Naive thymus-derived CD8-positive, alpha-beta T cell (primary cell): ENCODE measurements at places on chromosomes 6 and 20. TPM values are rescaled to one million over a fixed set of nuclear protein-coding genes. Genes with fewer than 3 reads are reported as not detected.

GRCh38 chr6:34238585-34239499 lies 2.2 kb downstream of the HMGA1 start:
- DNase-seq = no peak

Gene SSTR4
- not detected for polyA plus RNA-seq

DNA sequence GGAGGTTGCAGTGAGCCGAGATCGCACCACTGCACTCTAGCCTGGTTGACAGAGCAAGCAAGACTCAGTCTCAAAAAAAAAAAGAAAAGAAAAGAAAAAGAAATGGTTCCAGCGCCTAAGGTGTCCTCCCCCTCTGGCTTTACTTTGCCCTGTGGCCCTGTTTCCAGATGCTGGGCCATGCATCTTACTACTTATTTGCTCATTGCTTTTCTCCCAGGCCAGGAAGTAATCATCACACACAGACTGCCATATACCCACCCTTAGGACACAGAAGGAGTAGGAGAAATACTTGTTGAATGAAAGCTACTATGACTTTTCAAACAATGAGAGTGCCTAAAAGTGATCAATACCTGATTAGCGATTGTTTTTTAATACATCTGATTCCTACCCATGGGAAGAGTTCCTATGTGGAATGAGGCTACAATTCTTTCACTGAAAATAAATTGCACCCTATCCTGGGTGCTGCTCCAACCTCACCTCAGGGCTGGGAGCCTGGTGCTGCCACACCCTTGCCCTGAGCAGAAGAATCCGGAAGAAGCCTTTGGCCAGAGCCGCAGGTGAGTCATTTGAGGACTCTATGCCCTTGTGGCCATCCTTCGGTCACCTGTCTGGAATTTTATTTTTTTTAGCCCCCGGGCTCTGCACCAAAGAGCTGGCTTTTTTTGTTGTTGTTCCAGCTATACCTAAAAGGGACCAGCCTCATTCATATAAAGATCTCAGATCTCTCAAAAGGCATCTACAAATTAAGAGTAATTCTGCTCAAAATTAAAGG lies 22.7 kb upstream of the TFAP2C start:
- no peak for DNase-seq

Gene CST2
- not detected for polyA plus RNA-seq

GRCh38 chr20:11642866-11643265 lies 274.8 kb upstream of the BTBD3 start:
- no peak for DNase-seq

DNA sequence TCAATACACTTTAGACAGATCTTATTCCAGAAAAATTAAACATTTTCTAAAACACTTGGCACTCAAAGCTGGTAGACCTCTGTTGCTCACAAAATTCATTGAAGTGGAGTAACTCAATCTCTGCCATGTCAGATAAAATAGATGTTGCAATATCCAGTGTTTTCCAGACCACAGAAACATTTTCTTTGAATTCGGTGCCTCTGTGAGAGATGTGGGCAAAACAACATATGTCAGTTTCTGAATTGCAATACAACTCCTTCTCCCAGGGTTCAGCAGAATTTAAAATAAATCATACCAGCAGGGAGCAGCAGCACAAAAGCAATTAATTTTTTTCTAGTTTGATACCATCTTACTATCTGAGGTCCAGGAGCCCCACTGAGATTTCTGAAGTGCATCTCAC lies 11.3 kb upstream of the PKHD1 start:
- no peak for DNase-seq

DNA sequence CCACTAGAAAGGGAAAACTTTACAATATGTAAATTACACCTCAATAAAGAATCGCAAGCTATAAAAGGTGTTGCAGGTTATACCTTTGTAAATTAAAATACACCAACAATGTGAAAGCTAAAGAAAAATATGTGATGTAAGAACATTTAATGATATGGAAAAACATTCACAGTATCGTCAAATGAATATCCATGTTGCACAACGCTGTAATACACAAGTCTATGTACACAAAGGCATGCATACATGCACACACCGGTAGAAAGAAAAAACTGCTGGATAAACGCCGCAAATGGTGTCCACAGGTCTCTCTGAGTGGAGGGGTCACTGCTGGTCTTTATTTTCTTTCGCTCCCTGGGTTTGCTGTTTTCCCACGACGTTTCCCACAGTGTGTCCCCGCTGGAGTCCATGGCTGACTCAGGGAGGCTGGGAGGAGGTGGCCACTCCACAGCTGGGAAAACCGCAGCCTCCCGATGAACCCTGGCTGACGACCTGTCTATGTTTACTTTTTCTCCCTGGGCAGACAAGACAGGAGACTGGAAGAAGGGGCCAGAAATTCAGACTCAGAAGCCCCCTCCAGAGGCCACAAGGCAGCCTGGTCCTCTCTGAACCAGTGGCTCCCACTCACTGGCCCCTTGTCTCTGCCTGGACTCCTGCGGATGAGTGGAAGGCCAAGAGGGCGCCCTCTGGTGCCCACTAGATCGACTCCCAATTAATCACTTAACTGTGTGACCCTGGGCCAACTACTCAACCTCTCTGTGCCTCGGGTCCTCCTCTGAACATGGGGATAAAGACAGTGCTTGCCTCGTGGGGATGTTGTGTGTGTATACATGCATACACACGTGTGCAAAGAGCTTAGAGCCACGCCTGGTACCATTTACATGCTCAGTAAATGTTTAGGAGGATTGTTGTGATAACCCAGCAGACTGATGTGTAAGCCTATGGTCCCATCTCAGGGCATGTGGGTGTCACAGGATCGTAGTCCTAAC lies 12.8 kb upstream of the BPI start:
- DNase-seq = no peak

Gene PPIL1
- polyA plus RNA-seq = 34.2 TPM

Gene EEF1A2
- polyA plus RNA-seq = not detected

Gene PARD6B
- 0.49 TPM for polyA plus RNA-seq

DNA sequence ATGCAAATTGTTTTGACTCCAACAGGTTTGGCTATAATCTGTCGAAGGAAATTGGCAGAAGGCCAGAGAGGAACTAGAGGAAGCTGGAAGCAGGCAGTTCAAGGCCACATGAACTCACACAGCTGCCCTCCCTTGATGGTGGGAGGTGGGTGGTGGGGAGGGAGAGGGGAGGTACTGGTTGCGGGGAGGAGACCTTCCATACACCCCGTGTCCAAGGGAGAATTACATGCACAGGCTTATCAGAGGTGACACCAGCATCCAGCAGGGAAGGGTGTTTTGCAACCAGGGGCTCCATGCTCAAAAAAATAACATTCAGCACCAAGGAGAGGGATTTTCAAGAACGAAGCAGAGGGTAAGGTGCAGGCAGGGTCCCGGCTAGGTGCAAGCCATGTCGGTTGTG lies 9.1 kb downstream of the PRND start:
- DNase-seq = no peak

DNA sequence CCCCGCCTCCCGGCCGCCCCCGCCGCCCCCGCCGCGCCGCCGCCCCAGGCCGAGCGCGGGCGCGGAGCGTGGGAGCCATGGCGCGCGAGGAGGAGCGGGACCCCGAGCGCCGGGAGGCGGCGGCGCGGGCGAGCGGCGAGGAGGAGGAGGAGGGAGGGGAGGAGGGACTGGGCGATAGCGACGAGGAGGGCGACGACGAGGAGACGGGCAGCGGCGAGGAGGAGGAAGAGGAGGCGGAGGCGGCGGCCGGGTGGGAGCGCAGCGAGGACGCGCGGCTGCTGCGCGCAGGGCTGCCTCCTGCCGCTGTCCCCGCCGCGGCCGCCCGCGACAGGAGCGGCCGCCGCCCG lies at the start of gene SLC24A3:
TSS of gene SLC24A3 (plus strand) at position 174 of the 347 bp plus-strand sequence.
- no peak for DNase-seq

- no peak for DNase-seq
Measured at GRCh38 chr20:64121586-64121985, 14.2 kb upstream of the NPBWR2 start.
